ENCODE measurements at places on chromosomes 3 and 15.

DNA sequence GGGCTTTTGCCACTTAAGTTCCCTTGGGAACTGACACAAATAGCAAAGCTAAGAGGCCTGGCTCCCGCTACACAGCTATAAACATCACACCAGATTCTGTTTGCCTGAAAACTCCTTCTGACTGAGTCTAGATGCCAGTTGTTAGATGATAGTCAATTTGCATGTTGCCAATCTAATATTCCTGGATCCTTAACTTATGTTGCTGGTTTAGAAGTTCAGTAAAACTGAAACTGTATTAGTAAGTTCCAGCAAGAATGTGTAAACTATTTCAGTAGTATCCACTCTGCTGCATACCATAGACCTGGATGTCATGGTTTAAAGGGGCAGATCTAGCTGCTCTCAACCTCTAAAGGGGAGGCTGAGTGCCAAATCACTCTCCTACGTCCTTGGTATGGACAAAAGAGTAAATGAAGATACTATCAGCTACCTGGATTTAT lies 27.1 kb upstream of the LACTB start:
- DNase-seq: no peak

DNA sequence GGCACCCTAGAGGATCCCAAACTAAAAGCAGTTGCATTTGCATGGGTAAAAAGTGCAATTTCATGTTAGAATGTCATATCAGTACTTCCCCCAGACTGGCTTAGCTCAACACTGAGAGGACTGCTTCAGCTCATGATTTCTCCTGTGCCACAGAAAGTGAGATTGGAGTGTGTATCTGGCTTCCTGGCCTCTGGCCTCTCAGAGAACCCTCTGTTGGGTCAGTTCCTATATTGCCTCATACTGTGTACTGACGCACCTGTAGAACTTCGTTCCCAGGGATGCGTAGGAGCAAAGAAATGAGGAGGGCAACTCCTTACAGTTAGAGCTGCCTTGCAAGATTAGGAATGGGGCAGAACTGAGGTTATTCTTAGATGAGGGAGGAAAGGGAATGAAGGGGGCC lies 340.8 kb downstream of the TIGIT start:
- DNase-seq: no peak

DNA sequence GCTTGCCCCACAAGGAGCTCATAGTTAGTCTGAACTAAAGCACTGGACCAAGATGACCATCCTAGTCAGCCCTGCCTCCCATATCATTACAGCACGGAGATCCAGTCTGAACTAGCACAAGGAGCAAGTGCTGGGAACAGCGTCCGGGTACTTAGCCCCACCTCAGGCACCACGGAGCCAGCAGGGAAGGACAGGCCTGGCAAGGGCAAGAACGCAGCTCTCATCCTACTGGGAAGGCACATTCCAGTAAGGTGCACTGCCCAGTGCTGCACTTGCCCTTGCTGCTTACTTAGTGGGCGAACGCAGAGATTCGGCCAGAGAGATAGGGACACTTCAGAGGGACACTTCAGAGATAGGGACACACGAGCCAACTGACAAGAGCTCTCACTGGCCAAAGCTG lies 27.6 kb downstream of the SEC61A1 start:
- no peak for DNase-seq

DNA sequence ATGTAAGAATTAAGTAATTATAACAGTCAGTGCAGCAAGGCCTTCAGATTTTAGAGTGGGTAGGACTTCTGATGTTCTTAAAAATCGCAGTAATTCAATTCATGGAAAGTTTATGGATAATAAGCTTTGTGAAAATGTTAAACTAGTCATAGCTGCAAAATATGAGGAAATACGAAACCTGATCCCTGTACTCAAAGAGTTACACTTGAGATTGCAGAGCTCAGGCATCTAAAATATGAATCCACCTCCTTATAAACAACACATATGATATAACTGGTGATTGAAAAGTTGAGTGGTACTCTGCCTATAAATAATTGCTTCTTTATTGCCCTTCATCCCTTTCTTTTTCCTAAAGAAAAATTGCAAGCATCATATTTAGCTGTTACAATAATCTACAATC lies 473.3 kb downstream of the OTOL1 start:
- no peak for DNase-seq

GRCh38 chr3:123660141-123660675 lies 75.4 kb upstream of the HACD2 start:
- DNase-seq: no peak

DNA sequence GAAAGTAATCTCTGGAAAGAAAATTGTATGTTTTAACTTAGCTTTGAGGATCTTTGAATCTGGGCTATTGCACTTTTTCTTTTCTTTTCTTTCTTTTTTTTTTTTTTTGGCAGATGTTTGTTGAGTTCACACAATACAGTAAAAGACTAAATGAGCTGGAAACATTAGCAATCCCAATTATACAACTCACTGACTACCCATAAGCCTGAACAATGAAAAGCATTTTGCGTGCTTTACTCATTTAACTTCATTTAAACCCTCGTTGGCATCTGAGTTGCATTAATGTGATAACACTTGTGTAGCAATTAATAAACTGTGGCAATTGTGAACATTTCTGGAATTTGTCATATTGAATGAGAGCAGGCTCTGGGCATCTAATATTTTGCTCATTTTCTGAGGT lies 269.4 kb upstream of the RBMS3 start:
- no peak for DNase-seq

GRCh38 chr3:156253150-156253549 lies 132.8 kb downstream of the KCNAB1 start:
- DNase-seq: no peak

GRCh38 chr15:25333049-25333448 lies 105.8 kb downstream of the UBE3A start:
- no peak for DNase-seq

DNA sequence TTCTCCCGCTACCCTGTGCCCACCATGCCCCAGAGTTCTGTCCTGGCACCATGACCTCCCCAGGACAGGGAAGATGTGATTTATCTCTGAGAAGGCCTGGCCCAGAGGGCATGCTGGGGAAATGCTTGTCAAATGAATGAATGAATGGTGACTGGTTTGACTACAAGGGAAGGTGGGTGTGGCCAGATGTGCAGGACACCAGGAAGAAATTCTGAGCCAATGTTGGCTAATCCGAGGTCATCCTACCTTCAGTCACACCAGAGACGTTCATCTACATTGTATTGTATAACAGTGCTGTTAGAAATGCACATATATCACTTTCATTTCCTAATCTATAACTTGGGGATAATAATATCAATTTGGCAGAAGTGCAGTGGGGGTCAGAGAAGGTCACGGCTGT lies 138.4 kb downstream of the FAM43A start:
- DNase-seq: no peak

DNA sequence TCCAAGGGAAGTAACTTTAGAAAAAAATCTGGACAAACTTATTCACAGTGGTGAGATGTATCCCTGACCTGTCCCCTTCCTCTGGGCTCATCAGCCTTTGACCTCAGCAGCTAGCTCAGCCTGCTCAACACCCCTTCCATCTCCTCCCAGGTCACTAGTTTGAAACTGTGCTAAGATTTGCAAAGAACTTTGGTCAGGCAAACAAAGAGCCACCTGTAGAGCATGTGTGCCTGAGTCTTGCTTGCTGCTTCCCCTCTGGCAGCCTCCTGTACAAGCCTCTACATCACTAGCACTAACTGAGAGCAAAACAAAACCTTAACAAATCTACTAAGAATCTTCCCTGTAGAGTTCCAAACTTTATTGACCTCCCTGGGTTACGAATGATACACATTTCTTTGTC lies 43.9 kb downstream of the NR1I2 start:
- DNase-seq: no peak

DNA sequence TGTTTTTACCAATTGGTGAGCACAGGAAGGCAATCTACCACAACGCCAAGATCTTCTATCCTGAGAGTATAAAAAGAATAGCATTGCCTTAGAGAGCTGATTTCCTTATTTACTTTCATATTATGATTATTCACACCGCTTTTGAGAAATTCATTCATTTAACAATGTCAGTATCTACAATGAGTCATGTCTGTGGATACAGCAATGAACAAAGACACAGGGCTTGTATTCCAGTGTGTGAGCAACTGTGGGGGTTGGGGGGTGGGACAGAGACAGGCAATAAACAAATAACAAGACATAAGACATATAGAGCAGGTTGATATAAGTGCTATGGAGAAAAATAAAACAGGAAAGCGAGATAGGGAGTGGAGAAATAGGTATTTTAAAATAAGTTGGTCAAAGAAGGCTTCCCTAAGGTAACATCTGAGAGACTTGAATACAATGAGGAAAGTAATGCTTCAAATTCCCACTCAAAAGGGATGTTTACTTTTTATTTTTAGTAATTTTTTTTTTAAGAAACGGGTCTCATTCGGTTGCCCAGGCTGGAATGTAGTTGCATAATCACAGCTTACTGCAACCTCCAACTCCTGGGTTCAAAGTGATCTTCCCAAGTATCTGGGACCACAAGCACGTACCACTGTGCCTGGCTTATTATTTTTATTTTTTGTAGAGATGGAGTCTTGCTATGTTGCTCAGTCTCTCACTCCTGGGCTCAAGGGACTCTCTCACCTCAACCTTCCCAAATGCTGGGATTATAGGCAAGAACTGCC lies 45.7 kb downstream of the PGBD4 start:
- no peak for DNase-seq

DNA sequence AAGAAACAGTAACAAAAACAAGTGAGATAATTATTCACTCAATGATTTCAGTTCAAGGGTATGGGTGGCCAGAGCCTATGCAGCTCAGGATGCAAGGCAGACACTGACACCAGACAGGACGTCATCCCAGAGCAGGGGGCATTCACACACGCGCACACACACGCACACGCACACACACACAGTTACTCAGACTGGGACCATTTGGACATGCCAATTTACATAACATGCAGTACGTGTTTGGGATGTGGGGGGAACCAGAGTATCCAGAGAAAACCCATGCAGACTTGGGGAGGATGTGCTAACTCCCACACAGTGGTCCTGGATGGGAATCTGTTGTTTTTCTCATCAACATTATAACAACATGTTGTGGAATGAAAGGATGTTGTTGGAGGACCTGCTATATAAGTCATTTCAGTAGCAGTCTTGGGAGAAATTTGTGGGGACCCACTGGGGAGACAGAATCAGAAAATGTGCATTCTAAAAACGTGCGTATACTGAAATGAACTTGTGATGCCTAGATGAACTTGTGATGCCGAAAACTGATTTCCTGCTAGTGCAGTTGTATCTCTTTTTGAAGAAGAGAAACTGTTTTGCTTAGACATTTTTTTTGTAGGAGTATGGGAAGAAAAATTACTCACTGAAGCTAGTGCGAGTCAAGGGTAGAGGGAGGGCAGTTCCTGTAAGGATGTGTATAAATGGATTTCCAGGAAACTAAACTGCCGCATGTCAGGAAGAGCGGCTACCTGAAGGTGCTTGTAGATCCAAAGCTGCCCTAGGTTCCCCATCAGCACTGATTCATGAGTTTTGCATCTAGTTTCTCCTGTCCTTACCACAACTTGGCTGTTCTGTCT lies 25.2 kb downstream of the CD200 start:
- DNase-seq: no peak

GRCh38 chr3:134667406-134667805 lies 16.6 kb upstream of the KY start:
- no peak for DNase-seq

DNA sequence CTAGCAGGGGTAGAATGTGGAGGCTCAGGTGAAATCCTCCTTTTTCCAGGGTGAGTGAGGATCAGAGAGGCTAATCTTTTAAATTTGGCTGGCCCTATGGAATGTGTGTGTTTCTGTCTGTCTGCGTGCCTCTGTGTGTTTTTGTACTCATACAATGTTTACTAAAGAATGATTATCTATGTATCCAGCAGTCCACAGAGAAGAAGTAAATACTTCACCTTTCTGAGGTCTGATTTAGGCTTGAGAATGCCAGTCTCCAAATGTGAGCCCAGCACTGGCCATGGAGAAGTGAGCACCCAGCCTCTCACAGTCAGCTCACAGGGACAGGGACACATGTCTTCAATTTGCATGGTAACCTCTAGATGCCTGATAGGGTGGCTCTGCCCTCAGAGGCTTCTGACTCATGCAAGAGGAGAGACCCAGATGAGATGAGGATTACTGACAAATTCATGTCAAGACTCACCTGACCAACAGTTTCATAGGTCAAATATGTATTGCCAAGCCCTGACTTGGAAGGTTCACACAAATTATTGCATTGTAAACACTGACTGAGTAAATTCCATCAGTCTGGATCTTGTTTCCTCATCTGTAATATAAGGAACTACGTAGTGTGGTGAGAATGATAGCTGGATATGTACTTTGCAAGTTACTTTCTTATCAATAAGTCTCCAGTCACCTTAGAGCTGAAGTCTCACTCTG lies 31.0 kb downstream of the ENTPD3 start:
- no peak for DNase-seq

GRCh38 chr15:49645941-49646340 lies 25.1 kb downstream of the DTWD1 start:
- no peak for DNase-seq

- DNase-seq: no peak
These were observed 34.8 kb downstream of the LMCD1 start for GRCh38 chr3:8536096-8537056.

- DNase-seq: no peak
These were observed 5.2 kb downstream of the TADA3 start for GRCh38 chr3:9786825-9787669.

DNA sequence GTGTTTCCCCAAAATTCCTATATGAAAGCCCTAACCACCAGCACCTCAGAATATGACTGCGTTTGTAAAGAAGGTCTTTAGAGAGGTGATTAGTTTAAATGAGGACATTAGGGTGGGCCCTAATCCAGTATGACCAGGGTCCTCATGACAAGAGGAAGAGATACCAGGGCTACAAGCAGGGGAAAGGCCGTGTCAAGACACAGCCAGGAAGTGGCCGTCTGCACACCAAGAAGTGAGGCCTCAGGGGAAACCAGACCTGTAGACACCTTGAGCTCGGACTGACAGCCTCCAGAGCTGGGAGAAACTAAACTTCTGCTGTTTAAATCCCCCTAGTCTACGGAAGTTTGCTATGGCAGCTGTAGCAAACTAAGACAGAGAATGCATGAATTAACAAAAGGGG lies 14.2 kb downstream of the KIF7 start:
- no peak for DNase-seq

DNA sequence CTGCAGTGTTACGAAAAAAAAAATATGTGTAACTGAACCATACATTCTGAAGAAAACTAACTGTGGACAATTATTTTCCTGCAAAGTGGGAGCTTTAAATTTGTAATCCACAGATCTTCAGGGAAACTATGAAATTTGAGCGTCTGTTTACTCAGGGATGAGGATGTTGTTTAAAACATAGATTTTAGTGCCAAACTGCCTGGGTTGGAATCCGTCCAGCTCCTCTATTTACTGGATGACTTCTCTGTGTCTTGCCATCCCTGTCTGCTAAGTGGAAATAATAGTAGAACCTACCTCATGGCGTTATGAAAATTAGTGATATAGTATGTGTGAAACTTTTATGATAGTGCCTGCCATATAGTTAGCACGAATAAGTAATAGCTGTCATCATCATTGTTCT lies 666.5 kb downstream of the SQOR start:
- no peak for DNase-seq

DNA sequence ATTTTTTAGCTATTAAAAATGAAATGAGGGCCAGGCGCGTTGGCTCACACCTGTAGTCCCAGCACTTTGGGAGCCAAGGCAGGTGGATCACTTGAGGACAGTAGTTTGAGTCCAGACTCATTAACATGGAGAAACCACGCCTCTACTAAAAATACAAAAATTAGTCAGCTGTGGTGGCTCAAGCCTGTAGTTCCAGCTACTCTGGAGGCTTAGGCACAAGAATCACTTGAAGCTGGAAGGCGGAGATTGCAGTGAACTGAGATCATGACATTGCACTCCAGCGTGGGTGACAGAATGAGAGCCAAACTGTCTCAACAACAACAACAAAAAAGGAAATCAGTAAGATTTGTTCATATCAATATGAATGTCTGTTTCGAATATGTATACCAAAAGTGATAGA lies 517.1 kb downstream of the ROBO1 start:
- no peak for DNase-seq

Data from cortex of kidney (tissue), 1 donor.